ENCODE measurements at places on chromosomes 4 and X.
A peak's percentile ranks its signal among the peaks of the same experiment; 100 is the strongest.

DNA sequence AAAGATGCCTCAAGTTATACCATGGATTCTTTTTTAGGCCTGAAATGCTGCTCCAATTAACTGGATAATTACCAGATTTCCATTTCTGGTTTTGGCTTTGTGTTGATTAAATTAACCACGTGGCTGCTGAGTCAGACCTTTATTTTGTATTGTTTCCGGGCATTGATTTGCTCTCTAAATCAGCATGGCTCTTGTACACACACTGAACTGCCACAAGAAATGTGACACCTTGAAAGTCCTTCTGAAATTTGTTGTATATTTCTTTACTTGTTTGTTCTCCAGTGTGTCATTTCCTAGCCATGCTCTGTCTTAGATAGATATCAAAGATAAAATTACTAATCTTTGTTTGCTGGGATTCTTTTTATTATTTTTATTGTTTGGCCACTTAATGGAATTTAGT lies 11.7 kb downstream of the MTTP start:
- DNase-seq: no peak

- peak; percentile 18 for DNase-seq
Measured at GRCh38 chrX:51860679-51861078, 32.7 kb upstream of the MAGED1 start.

DNA sequence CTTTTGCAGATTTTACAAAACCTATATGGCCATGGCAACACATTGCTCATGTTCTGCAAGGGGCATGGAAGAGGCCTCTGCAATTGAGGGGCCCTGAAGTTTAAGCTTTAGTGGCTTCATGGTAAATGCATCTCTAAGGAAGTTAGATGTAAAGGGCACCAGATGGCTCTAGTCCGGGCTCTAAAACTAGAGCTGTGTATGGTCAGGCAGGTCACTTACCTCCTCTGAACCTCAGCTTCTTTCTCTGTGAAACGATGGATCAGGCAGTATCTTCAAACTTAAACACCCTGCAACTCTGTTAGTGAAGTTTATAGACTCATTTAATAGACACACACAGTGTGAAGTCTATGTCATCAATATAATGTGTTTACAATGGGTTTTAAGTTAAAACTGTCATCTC lies 10.0 kb downstream of the MAGEB17 start:
- no peak for DNase-seq

DNA sequence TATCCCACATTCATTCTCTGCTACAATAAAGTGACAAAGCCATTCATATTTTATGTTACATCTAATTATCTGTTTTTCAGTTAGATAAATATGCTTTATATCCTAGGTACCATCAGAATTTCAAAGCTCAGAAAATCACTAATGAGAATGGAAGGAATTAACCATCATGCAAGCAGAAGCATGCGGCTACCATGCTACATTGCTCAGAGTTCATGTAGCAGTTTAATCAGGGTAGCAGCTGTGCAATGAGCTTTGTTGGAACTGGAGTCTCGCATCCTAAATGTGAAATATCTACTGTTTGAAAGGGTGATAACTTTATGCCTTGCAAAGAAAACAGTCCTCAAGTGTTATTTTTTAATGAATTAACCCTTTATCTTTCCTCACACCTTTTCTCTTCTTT lies 77.5 kb downstream of the SNCA start:
- no peak for DNase-seq

DNA sequence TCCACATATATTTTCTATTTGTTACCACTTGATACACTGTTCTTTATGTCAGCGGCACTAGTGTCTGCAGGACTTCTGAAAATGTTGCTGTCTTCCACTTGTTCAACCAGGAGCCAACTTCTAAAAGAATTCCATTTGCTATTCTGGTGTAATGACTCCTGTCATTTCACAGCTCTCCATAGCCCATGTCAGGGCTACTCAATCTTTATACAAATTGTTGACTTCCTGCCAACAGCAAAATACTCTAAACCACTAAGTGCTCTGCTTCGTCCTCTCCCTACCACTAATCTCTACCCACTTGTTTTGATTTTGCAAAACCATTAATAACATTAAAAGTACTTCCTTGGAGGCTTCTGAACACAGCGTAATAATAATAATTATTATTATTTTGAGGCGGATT lies 7.2 kb downstream of the CTSO start:
- DNase-seq: no peak

- no peak for DNase-seq
Measured at GRCh38 chrX:40166582-40166981, 68.8 kb upstream of the BCOR start.

DNA sequence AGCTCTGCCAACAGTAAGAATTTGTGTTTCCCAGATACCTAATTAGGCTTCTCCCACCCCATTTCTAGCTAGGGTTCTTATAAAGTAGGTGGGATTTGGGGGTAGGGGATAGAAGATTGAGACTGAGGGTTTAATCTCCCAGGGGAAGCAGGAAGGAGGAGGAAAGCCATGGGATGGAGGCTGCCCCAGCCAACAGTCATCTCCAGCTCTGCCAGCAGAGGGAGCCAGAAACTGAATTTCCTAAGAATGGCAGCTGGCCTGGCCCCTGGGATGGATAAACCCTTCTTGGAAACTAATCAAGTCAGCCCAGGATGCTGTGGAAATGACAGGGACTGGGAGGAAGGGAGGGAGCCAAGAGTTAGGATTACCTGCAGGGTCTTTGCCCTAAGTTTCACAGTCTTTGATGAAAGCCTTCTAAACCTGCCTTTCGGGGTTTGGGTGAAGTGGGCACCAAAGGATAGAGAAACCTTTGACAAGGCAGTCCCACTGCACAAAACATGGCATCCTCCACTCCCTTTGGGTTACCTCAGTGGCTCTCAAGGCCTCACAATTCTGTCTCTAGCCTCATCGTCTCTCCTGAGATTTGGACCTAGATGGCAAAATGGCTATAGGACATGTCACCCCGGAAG lies 6.7 kb upstream of the ERCC6L start:
- peak; percentile 13 for DNase-seq

GRCh38 chrX:131316260-131316659 lies 27.2 kb upstream of the IGSF1 start:
- DNase-seq: no peak

DNA sequence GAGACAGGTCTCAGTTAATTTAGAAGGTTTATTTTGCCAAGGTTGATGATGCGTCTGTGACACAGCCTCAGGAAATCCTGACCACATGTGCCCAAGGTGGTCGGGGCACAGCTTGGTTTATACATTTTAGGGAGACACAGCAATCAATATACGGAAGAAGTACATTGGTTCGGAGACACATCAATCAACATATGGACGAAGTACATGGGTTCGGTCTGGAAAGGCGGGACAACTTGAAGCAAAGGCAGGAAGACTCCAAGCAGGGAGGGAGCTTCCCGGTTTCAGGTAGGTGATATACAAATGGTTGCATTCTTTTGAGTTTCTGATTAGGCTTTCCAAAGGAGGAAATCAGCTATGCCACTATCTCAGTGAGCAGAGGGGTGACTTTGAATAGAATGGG lies 225.2 kb upstream of the ZFP42 start:
- peak; percentile 2 for DNase-seq

DNA sequence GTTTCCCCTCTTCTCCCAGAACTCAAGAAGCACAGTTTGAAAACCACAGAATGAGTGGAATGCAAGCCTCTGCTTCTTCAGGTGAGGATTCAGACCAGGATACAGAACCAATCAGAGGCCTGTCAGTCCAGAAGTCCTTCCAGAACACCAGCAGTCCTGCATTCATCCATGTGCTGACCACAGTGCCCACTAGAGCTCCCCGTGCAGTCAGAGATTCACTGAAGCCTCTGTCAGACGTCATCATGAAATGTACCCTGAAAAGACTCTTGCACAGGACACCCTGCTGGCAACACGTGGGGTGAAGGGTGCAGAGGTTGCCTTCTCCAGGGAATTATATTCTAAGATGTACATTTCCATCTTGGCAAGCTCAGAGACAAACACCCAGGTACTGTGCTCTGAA lies 75.9 kb upstream of the LSM6 start:
- no peak for DNase-seq

DNA sequence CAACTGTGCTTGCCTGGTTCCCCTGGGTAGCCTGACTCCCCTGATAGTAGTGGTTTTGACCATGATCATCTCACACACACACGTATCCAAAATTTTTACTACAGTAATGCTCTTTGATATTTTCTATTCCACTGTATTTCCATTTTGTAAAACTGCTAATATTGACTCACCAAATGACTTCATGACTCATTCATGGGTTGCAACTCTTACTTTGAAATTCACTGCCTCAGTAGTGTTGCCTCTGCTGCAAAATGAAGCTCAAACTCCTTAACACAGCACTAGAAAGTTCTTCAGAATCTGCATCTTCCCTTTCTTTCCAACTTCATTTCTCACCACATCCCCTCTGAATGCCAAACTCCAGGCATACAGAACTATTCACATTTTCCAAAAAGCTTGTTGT lies 20.3 kb downstream of the QRFPR start:
- DNase-seq: no peak

DNA sequence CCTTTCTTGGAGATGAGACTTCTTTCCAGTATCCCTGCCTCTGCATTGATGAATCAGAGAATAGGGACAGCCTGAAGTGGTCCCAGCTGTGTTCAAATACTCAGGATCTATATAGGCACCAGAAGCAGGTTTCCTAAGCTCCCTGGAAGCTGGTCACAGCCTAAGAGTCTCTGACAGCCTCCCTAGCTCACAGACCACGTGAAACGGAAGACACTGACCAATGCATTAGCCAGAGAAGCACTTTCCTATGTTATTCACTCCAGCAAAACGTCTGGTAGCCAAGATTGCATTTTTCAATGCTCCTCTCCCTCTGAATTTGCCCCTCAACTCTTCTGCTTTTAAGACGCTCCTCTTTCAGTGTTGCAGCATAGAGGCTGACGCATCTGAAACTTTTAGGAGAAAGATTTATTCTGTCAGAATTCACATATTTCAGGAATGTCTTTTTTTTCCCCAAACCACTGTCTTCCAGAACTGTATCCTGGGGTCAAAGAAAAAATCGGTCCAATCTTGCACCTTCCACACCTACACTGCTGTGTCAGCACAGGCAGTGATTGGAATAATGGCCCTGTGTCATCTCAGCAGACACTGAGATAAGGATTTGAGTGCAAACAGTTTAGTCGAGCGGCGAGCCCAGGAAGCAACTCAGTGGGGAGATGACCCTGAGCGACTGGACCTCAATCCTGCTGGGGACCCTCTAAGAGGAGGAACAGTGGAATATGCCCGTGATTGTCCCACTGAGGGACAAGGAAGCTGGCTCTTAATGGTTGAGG lies 109.4 kb downstream of the SMIM20 start:
- DNase-seq: no peak

DNA sequence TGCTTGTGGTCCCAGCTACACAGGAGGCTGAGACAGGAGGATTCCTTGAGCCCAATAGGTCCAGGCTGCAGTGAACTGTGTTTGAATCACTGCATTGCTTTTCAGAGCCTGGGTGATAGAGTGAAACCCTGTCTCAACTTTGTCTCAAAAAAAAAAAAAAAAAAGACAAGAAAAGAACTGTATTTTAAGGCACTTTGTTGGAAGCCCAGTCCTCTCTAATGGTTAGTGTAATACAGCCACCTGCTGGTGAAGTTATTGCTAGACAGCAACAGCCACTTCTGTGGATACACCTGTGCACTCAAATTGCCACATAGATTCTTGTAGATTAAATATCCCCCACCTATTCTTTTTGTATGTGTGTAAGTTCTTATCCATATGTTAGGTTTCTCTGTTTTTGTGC lies 10.1 kb upstream of the FGG start:
- peak; percentile 49 for DNase-seq

- no peak for DNase-seq
Measured at GRCh38 chrX:130705591-130705990, 197.4 kb downstream of the ENOX2 start.

- DNase-seq: no peak
Measured at GRCh38 chr4:16894406-16894805, 4.0 kb downstream of the LDB2 start.

DNA sequence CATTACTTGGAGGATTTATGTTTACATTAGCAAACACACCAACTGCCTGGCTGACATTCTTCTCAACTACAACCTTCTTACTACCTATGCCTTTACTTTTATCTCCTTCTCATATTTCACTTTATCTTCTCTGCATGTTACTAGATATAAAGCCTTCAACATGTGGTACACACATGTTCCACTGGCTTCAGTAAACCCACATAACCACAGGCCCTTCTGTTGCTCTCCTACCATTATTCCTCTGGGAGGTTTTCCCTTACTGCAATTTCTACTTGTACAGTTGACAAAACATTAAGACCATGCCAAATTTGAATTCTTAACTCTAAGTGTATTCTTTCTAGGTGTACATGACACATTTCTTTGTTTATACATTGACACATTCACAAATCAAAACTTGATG lies 133.1 kb downstream of the ARAP2 start:
- DNase-seq: no peak

DNA sequence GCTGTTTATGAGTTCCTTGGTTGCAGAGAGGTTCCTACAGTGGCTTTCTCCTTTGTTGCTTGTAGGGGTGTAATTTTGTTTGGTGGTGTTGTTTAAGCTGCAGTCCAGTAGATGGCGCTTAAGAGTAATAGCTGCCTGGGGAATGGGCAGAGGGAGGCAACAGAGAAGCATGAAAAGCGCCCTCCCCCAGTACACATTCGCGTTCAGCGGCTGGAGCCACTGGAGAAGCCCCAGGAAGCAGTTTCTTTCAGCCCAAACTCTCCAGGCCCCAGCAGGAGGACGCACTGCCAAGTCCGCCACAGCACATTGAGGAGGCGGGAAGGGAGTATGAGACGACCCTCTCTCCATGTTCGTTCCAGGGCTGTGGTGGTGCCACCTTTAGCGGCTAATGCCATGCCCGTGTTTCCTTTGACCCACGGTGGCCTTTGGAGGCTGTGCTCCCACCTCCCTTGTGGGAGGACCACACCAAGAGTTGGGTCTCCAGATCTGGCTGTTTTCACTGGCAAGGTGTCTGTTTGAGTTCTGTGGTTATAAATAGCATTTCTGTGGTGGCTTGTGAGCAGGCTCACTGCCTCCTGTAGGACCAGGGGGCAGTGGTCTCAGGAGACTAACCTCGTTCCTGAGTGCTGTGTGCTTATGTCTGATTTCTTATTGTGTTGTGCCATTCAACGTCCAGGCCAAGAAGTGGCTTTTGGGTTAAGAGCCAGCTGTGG lies 252.3 kb downstream of the ARHGAP10 start:
- DNase-seq: peak; percentile 13

GRCh38 chr4:48121180-48121579 lies 12.9 kb downstream of the TXK start:
- no peak for DNase-seq

DNA sequence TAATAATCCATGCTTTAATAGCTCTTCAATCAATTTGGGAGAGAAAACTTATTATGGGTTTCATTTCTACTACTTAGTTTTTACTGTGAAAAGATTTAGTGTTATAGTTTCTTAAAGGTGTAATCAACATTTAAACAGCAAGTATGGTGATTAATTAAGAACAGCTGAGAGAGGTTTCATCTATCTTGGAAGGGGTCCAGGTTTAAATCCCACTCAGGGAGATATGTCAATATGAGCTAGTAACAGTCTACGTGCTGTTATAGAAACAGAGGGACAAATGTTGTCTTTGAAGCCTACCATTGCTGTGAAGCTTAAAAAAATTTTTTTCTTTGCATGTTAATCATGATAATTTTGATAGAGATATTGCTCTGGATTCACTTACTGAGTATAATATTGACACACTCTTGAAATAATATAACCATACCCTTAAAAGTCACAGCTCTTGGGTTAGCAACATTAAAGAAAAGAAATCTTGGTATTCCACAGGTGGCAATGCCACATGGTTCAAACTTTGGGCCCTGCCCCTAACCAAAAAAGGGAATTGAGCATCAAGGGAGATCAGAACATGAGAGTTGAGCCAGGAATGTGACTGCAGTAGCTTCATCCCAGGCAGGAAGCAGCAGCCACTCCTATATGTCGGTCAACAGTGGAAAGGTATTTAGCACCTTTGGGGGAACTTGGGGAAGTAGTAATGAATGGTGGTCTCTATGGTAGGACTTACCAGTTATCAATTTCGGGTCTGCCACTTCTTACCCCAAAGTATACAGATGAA lies 107.8 kb downstream of the ANK2 start:
- no peak for DNase-seq

Data from HCT116 (cell line).